Activated naive CD4-positive, alpha-beta T cell treated with anti-CD3 and anti-CD28 coated beads for 36 hours (primary cell): ENCODE measurements at places on chromosomes 6 and 20. TPM values are rescaled to one million over a fixed set of nuclear protein-coding genes. Genes with fewer than 3 reads are reported as not detected.

Gene FKBP1C
- 0.64 TPM for total RNA-seq

Gene TBX18
- not detected for total RNA-seq

Gene FERMT1
- 0.12 TPM for total RNA-seq

Gene CST2
- total RNA-seq = not detected

Gene FLRT3
- total RNA-seq = not detected

Gene PLN
- not detected for total RNA-seq

Gene CTSZ
- 17.3 TPM for total RNA-seq

Gene DEFB124
- not detected for total RNA-seq

Gene PLCB4
- not detected for total RNA-seq

Gene DEFB121
- not detected for total RNA-seq

Gene ZNF311
- total RNA-seq = 0.57 TPM

Gene BPIFB2
- total RNA-seq = not detected

Gene TNXB
- total RNA-seq = 4.8 TPM

Gene JAG1
- total RNA-seq = 0.25 TPM

Gene HDDC2
- total RNA-seq = 117 TPM

Gene ZMYND8
- total RNA-seq = 30.3 TPM

Gene TBXT
- total RNA-seq = not detected

Gene ULBP3
- not detected for total RNA-seq

Gene SCGN
- total RNA-seq = not detected

Gene ASXL1
- total RNA-seq = 162 TPM

Gene SNTA1
- 2.6 TPM for total RNA-seq

Gene TRIM31
- not detected for total RNA-seq

Gene BPIFB4
- total RNA-seq = not detected

Gene CYP21A2
- 0.19 TPM for total RNA-seq

Gene HTR1E
- total RNA-seq = not detected

Gene OTOR
- not detected for total RNA-seq

Gene ANGPT4
- total RNA-seq = not detected

Gene ZC3H12D
- 82.7 TPM for total RNA-seq

Gene SDHAF4
- 17.9 TPM for total RNA-seq

Gene EPHA7
- total RNA-seq = not detected

Gene LGSN
- not detected for total RNA-seq

Gene C20orf141
- not detected for total RNA-seq
